ENCODE measurements at places on chromosomes 4 and X.

- peak; percentile 33 for DNase-seq
Measured at GRCh38 chr4:177302371-177303100, 7.1 kb upstream of the NEIL3 start.

GRCh38 chr4:96916711-96917110 is 1076.8 kb downstream of the PDHA2 start:
- DNase-seq = no peak

DNA sequence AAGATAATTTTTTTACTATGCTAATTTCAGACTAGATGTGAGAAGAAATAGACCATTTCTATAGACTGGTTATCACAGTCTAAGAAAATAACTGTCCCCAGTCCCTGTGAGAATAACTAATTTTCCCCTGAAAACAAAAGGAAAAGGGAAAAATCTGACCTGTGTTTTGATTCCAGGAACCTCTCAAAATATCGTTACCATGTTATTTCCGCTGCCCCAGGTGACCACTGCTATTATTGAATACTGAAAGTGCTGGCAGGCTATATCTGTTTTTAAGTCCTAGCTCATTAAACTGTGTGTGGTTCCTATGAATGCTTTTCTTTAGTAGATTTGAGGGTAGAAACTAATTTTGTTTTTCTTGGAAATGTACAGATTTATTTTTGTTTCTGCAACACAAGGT is 83.6 kb downstream of the GAB1 start:
- DNase-seq = no peak

DNA sequence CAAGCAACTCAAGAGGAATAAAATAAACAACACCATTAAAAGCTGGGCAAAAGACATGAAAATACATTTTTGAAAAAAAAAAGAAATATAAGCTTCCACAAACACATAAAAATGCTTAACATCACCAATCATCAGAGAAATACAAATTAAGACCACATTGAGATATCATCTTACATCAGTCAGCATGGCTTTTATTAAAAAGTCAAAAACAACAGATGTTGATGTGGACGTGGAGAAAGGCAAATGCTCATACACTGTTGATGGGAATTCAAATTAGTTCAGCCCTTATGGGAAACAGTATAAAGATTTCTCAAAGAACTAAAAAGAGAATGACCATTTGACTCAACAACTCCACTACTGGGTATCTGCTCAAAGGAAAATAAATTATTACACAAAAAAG is 59.6 kb downstream of the STK32B start:
- DNase-seq = peak; percentile 12

DNA sequence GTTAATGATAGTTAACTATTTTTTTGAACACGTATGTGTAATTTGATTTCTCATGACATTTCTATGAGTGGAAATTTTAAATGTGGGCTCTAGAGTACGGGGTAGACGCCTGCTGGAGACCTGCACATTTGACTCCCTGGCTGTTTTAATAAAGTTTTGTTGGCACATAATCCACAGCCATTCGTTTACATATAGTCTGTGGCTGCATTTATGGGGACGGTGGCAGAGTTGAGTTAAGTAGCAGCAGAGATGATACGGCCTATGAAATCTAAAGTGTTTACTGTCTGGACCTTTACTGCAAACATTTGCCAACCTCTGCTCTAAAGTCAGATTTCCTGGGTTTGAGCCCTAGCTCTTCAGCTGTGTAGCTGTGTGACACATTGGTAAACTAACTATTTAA is 118.8 kb downstream of the CHRNA9 start:
- no peak for DNase-seq

DNA sequence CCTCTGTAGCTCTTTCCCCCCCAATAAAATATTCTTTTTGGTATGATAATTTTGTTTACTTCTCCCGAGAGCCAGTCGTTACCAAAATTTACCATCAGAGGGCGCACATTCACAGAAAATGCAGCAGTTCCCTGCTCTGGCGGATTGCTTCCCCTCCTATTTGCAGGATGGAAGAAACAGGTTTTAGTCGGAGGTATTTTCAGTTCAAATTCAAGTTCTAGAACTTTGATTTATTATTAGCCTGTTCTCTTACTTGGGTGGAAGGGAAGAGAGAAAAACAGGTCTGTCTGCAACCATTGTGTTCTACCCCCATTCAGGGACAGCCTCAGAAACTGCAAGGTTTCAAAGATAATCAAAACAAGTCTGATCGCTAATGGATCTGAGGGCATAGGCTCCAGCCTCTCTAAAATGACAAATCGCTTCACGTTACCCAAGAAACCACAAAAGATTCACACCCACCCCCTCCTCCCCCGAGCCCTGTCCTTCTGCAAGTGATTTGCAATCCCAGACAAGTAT is 263.8 kb upstream of the RPS6KA3 start:
- DNase-seq = peak; percentile 66

- DNase-seq = no peak
Measured at GRCh38 chr4:35943606-35944005, 300.7 kb downstream of the ARAP2 start.

GRCh38 chr4:15001248-15001868 is 923 bp upstream of the CPEB2 start:
- peak; percentile 92 for DNase-seq

DNA sequence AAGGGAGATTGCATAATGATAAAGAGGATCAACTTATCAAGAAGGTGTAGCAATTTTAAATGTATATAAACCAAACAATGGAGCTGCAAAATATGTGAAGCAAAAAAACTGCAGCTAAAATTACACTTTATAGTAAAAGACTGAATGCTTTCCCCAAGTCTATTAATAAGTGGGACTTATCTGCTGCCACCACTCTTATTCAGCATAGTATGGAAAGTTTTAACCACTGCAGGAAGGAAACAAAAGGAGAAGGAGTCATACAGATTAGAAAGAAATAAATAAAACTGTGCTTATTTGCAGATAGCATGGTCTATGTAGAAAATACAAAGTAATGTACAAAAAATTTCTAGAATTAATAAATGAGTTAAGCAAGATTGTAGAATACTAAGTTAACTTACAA is 94.1 kb upstream of the GK2 start:
- DNase-seq = no peak

DNA sequence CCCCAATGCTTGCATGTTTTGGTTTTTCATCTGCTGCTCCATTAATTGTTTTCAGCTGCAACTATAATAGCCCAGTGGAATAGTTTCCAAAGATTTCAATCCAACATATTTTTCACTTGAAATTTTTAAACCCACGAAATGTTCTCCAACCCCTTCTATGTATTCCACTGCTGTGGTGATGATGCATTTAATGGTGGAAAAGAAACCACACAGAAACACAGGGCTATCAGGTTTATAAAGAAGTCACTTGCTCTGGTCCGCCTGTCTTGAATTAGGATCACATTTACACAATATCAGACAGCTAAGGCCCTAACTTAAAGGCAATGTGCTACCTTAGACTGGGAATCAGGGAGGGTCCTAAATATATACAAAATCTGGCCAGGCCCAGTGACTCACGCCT is 35.0 kb downstream of the OPHN1 start:
- DNase-seq = peak; percentile 39

DNA sequence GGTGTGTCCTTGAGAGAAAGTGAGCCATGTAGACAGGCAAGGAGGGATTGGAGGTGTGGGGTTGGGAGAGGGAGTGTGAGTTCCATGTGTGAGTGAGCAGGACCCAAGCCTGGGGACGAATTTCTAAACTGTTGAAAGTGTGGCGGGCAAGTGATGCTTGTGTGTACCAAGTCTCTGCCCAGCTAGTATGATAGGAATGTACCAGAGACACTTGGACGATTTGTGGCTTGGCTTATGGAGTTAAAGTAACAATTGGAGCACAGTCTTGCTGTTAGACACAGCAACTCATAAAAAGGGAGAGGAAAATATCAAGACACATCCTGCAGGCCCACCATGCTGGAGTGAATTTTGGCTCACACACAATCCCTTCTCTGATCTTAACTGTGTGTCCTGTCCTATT is 8.5 kb downstream of the PTTG2 start:
- DNase-seq = no peak

- peak; percentile 74 for DNase-seq
Measured at GRCh38 chr4:101229116-101229515, 118.2 kb downstream of the PPP3CA start.

- DNase-seq = no peak
Measured at GRCh38 chr4:26296514-26296913, 24.3 kb upstream of the RBPJ start.

DNA sequence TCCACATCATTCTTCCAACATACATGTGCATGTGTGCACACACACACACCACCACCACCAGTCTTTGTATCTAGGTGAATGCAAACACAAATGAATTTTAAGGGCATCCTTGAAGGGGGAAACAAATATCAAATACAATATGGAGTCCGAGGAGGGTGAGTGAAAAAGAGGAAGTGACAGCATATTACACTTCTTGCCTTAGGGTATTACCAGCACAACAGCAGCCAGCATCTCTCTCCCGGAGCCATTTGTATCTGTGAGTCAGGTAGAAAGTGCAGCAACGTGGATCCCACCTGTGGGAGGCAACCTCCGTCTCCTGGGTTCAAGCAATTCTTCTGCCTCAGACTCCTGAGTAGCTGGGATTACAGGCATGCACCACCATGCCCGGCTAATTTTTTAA is 483.2 kb downstream of the SMARCA1 start:
- no peak for DNase-seq

DNA sequence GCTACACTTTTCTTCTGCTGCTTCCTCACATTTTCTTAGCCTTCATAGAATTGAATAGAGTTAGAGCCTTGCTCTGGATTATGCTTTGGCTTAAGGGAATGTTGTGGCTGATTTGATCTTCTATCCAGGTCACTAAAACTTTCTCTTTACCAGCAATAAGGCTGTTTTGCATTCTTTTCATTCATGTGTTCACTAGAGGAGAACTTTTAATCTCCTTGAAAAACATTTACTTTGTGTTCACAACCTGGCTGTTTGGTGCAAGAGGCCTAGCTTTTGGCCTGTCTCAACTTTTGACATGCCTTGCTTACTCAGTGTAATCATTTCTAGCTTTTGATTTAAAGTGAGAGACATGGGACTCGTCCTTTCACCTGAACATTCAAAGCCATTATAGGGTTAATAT is 87.7 kb upstream of the RAB40AL start:
- DNase-seq = no peak

GRCh38 chr4:38190717-38191178 is 230.6 kb downstream of the PTTG2 start:
- peak; percentile 85 for DNase-seq

DNA sequence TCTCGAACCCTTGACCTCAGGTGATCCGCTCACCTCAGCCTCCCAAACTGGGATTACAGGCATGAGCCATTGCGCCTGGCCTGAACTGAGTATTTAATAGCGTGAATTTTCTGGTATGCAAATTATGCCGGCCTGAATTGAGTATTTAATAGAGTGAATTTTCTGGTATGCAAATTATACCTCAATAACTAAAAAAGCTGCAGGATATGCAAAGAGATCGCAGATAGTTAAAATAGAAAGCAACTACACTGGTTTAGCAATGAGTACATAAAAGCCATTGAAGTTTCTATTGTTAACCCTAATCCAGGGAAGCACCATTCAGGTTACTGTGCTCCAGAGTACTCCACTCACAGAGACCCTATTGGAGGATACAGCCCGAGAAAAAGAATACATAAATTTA is 22.8 kb downstream of the FBXW7 start:
- DNase-seq = no peak

GRCh38 chr4:154471526-154472331 is 19.9 kb downstream of the DCHS2 start:
- peak; percentile 37 for DNase-seq

Measured in fibroblast of skin of abdomen (primary cell).